ENCODE measurements at places on chromosomes 4 and X.

DNA sequence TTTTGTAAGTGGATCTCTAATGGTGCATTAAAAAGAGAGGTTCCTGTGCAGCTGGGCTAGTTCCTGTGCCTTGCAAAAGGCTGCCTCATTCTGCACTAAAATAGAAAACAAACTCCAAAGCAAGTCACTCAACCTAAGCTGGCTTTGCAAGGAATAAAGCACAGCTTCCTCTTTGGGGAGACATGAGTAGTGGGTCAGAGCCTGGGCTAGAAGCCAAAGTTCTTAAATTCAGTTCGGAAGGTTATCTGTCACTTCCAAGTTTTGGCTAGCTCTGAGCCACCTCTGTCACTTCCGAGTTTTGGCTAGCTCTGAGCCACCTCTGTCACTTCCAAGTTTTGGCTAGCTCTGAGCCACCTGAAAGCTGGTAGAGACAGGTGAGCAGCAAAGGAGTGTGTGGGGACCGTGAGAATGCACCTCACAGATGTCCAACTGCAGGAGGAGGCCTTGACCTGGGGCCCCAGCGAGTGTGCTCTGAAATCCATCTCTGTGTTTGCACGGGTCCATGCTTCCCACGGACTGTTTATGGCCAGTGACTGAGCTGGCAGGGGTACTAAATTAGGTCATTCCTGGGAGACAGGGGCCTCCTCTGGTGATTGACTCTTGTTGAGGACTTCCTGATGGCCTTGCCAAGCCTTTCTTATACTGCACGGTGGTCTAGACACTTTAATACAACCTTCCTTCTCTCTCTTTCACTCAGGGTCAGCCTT lies 36.4 kb upstream of the MAMLD1 start:
- DNase-seq = no peak

DNA sequence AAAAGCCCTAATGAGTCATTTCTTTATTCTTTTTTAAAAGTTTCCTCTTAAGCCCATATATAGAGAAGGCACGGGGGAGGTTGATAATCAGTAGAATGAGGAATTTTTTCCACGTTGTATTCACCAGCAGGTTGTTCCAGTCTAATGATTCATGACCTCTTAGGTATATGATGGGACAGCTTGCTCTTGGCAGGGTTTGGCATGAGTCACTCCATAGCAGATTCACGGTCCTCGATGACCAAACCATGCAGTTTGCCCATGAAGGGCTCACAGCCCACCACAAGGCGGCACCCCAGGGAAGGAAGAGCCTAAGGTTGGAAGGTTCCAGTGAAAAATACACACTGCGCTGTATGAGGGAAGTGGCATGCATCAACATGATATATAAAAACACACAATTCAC lies 623.8 kb upstream of the DIPK2B start:
- DNase-seq = peak; percentile 76

GRCh38 chr4:113973345-113973744 lies 6.1 kb downstream of the ARSJ start:
- no peak for DNase-seq

GRCh38 chrX:78029663-78030062 lies 60.2 kb upstream of the PGAM4 start:
- peak; percentile 41 for DNase-seq

DNA sequence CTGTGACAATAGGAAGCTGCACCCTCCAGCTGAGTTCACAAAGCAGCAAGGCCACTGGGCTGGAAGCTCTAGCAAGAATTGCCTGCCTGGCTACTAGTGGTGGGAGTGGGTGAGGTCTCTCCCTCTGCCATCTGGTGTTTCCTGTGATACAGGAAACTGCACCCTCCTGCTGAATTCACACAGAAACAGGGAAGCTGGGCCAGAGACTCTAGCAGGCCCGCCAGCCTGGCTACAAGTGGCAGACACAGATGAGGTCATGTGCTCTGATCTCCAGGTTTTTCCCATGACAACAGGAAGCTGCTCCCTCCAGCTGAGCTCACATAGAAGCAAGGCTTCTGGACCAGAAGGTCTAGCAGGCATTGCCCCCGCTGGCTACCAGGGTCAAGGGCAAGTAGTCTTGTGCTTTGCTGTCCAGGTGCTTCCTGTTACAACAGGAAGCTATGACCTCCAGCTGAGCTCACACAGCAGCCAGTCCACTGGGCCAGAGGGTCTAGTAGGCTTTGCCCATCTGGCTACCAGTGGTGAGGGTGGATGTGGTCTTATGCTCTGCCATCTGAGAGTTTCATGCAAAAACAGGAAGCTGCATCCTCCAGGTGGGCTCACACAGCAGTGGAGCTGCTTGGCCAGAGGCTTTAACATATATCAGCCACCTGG lies 41.5 kb upstream of the ZXDA start:
- no peak for DNase-seq

DNA sequence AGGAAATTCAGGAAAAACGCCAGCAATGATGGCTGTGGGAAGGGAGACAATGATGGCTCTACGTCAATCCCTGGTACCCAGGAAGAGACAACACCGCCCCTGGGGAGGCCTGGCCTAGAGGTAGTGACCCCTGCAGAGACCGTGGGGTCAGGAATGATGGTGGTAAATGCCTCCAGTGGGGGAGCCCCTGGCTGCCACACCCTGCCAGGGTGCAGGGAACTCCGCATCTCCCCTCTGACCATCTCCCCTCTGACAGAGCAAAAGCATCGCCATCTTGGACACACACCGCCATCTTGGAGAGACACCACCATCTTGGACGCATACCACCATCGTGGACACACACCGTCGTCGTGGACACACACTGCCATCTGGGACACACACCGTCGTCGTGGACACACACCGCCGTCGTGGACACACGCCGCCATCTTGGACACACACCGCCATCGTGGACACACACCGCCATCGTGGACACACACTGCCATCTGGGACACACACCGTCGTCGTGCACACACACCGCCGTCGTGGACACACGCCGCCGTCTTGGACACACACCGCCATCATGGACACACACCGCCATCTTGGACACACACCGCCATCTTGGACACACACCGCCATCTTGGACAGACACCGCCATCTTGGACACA lies 9.9 kb downstream of the ASMTL start:
- DNase-seq = no peak

DNA sequence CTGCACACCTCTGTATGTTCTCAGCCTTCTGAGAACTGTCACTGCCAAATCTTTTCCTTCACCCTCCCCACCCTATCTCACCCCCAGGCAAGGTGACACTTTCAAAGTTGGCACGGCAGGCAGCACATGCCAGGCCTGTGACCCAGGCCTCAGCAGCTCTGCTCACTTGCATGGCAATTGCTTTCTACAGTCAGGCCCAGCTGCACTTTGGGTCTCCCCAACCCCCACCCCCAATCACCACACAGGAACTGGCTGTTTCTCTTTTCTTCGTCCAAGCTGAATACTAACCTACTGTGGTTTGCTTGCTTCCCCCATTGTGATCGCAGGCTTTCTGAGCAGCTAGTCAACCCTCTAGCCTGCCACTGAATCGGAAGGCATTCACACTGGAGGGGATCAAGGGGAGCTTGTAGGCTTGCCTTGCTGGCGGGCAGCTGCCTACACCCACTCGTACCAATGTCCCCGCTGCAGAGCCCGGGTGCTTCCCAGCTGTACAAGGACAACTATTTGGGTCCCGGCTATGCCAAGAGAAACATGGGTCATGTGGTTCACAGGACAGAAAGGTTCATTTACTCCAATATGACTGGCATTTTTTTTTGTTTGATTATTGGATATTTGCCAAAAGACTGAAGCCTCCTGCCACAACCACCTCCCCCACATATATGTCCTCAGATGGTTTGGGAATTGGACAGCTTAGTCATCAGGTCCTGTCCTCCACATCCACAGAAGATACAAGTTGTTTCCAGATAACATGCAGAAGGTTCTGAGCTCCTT lies 28.1 kb downstream of the SLC25A43 start:
- DNase-seq = no peak

GRCh38 chrX:111869639-111870034 lies 6.3 kb upstream of the TRPC5OS start:
- peak; percentile 43 for DNase-seq

DNA sequence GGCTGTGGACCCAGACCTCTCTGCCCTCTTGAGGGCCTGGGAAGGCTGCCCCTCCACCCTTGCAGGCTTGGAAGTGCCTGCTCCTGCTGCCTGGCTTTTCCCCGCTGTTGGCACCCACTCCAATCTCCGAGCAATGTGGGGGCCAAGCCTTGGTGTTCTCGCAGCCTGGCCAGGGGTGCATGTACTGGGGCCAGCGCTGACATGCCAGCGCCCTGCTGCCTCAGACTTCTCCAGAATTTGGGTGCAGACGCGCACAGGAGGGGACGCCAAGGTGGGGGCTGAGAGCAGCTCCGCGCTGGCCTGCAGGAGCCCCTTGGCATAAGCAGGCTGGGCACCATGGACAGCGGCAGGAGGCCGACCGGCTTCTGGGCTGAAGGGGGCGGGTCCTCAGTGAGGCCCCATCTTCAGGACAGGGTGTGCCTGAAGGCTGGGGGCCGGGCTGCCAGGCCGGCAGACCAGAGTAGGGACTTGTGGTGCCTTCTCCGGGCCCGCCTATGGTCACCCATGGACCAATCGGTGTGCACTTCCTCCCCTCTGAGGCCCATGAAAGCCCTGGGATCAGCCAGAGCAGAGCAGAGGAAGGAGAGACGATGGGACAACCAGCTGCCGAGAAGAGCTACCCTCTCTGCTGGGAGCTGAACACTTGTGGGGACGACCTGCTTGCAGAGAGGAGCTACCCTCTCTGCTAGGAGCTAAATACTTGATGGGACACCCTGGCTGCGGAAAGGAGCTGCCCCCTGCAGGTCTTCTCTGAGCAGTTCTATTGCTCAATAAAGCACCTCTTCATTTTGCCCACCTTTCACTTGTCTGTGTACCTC lies 118.3 kb downstream of the DNAAF6 start:
- peak; percentile 32 for DNase-seq

GRCh38 chrX:124226129-124226528 lies 106.3 kb upstream of the TEX13D start:
- DNase-seq = no peak

DNA sequence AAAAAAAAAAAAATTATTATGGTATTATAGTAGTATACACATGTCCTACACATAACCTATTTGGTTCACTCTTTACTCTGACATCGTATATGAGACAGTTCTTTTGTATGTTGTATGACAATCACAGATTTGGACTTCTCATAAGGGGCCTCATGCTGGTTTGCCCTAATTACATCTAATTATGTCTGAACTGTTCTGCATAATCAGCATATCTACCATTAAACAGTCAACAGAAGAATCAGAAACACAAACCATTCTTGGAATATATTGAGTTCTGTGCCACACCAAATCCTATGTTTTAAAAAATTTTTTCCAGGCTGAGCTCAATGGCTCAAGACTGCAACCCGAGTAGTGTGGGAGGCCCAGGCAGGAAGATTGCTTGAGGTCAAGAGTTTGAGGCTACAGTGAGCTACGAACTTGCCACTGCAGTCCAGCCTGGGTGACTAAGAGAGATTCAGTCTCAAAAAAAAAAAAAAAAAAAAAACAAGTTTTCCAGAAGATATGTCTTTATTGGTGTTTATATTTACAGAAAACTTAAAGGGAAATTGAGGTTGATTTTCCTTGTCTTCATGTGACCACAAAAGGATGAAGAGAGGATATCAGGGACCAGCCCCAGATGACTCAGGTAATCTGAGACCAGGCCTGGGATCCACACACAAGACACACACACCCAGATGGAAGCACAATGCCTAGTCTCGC lies 22.2 kb downstream of the TRIM61 start:
- DNase-seq = no peak

DNA sequence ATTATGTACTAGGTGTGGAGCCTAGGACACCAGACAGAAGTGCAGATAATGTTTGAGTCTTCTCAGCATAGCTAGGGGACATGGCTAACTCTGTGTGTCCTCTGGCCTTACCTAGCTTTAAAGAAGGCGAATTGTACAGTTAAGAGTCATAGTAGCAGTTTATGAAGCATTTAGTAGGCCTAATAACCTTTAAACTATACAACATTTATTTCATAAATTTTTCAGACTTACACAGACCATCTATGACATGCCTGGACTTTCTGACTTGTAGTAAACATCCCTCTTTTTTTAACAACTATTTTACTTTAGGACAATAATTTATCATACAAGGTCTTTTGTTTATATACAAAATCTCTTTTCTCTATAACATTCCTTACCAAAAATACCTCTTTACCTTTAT lies 37.4 kb downstream of the ETNPPL start:
- DNase-seq = no peak

DNA sequence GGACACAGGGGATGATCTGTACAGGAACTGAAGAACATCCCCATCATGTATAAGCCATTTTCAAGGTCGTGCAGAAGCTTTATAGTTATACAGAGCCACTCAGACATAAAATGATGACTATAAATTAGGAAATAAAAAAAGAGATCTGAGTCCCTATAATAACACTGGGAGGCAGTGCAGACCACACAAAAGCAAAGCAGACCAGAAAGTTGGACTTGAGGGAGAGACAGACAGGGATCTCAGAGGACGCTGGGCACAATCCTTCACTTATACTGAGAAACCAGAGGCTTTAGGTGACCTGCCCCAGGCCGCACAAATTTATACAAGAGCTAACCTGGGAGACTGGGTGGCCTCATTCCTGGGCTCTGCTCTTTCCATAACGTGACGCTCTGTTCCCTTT lies 70.5 kb downstream of the HADH start:
- DNase-seq = peak; percentile 44

DNA sequence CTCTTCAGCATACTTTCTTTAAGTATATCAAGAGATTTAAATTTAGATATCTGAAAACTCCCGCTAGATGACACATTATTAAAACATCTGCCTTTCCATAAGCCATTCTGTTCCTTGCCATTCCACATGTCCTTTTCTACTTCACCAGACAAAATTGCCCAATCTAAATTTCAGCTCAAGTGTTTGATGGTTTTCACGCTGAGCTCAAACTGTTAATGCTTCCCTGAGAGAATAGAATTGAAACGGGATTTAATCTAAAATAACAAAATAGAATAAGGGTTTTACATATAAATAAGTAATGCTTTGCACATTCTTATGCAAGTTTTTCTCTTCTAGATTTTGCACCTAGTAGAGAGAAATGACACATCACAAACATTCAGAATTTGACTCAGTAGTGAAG lies 764.5 kb upstream of the TENM3 start:
- no peak for DNase-seq

DNA sequence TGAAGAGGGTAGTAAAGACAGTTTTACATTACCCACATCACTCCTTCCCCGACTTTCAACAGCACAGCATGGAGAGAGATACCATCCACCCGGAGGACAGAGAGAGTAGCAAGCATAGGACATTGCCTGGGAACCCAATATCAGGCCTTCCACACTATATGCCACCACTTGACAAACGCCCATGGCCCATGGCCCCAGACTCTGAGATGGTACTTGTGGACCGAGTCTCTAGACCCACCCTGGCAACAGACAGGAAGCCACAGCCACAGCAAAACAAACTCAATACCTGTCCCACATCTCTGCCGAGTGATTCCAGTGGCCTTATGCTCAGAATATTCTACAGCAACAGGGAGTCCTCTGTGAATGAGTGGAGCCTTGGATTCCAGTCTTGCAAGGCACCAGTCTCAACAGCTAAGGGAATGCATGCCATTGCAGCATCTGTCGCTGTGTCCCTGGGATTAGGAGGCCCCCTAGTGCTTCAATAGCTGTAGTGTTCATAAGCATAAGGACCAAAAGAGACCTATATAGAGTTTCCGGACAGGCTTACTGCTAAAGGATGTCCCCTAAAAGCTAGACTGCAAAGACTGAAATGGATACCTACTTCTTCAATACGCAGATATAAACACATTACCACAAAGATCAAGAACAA lies 14.7 kb upstream of the CT55 start:
- peak; percentile 65 for DNase-seq
